Colonic mucosa (tissue), 4 donors: ENCODE measurements at places on chromosomes 7 and 10. TPM values are rescaled to one million over a fixed set of nuclear protein-coding genes. Genes with fewer than 3 reads are reported as not detected.

The PTN gene
- total RNA-seq, result 4.0 TPM

The CYP2C8 gene
- 0.56 TPM for total RNA-seq

The ADRA2A gene
- total RNA-seq, result 14.3 TPM

The FGFBP3 gene
- total RNA-seq, result 2.8 TPM

The DDC gene
- 85.4 TPM for total RNA-seq

The HMX2 gene
- total RNA-seq, result 0.13 TPM

The NUDT13 gene
- total RNA-seq, result 1.9 TPM
